ENCODE measurements at places on chromosomes 3 and 15. TPM values are rescaled to one million over a fixed set of nuclear protein-coding genes. Genes with fewer than 3 reads are reported as not detected.
A peak's percentile ranks its signal among the peaks of the same experiment; 100 is the strongest.

- DNase-seq = no peak
Measured at GRCh38 chr3:174862101-174862500, 3.0 kb downstream of the NAALADL2 start.

- DNase-seq = no peak
Measured at GRCh38 chr3:195767792-195768191, 43.9 kb downstream of the MUC4 start.

GRCh38 chr15:62833646-62834045, 208.9 kb upstream of the TPM1 start:
- no peak for DNase-seq

DNA sequence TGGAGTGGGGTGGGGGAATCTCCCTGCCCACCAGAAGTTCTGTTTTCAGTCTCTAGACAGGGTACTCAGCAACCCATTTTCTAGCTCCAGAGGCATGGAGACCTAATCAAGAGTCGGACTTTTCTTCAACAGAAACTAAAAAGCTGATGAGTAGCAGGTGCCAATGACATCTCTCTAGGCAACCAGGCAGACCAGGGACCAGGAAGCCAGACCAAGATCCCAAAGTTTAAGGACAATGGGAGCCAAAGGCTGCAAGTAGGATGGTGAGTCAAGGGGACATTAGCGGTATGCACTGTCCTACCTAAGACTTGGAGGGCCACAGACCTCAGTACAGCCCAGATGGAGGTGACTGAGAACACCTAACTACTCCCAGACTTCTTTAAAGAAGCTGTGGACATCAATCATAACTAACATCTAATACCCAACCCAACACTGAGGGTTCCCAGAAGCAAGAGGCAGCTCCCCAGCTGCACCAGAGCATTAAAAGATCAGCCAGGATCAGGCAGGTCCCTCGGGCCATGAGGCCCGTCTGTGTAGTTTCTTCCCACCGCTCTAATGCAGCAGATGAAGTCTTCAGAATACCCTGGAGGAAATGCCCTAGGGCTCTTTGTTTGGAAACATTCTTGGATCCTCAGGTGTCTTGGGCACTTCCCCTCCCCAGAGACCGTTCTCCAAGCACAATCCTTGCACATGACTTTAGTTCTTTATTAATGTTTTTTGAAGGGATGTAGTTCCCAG, 979 bp downstream of the CCDC71 start:
- no peak for DNase-seq

- peak; percentile 39 for DNase-seq
Measured at GRCh38 chr3:52774066-52774713, 3.2 kb upstream of the ITIH1 start.

DNA sequence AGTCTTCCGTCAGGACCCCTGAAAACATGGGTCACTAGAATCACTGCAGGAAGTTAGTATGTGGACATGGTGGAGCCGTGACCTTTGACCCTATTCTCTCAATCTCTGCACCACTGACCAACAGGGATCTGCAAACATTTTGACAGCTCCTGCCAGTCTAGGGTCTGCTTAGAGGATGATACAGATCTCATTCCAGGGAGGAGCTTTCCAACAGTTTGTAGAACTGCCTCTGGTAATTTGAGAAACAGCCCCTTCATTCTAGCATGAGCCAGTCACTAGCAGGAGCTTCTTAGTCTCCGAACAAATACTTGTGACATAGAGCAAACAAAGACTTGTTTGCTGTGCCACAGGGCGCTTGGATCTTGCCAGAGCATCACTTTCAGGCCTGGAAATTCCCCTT, 270.3 kb upstream of the CFAP20DC start:
- no peak for DNase-seq

DNA sequence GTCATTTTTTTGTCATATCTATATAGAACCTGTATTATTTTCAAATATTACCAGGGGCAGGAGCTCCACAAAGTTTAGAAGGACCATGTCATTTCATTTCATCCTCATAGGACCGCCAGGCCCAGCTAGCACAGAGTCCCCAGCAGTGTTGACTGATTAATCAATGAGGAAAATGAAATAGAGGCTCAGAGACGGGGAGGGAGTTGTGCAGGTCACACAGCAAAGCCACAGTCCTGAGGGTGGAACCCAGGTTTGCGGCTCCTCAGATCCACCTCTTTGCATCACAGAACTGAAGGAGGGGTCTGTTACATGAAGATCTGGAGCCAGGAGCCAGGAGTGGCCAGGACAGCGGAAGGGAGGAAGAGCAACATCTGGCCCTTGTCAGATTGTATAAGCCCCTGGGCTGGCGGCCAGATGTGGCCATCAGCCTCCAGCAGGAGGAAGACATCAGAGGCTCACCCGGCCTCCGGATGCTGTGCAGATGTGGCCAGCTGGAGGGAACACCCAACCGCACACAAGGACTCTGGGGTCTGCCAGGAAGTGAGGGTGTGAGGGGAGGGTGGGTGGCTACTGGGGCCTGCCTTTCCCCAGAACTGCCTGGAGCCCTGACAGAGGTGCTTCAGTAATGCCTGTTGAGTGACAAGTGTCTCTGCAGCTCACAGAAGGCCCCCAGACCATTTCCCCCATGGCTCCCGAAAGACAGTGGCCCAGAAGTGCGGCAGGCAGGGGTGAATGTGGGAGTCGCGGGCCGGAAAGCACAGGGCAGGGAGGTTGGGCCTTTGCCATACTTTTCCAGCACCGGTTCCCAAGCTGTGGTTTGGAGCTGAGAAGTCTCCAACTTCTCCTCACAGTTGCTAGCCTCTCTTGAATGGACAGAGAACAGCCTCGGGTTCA, 21.3 kb downstream of the EFCC1 start:
- no peak for DNase-seq

DNA sequence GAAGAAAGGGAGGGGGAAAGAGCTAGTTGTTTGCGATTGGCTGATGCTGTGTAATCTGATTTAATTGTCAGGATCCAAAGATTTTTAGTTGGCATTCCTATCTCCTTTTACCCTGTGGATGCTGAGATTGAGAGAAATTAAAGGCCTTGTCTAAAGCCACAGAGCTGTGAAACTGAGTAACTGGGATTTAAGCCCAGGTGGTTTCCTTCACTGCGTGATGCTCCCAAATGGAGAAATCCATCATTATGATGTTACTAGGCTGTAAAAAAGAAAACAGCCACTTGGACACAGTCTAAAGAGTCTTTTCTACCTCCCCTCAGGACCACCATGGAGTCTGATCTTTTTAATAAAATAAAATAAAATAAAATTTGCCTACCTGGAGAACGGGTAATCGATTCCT, 883.0 kb upstream of the NR2F2 start:
- DNase-seq = no peak

DNA sequence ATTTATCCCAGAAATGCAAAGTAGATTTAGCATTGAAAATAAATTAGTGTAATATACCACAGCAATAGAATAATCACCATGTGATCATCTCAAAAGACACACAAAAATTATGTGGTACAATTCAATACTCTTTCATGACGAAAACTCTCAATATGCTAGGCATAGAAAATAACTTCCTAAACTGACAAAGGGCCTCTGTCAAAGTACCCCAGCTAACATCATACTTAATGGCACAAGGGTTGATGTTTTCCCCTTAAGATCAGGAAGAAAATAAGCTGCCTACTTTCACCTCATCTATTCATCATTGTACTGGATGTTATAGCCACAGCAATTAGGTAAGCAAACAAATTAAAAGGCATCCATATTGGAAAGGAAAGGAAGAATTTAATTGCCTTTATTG, 22.7 kb upstream of the NIPA2 start:
- DNase-seq = no peak

DNA sequence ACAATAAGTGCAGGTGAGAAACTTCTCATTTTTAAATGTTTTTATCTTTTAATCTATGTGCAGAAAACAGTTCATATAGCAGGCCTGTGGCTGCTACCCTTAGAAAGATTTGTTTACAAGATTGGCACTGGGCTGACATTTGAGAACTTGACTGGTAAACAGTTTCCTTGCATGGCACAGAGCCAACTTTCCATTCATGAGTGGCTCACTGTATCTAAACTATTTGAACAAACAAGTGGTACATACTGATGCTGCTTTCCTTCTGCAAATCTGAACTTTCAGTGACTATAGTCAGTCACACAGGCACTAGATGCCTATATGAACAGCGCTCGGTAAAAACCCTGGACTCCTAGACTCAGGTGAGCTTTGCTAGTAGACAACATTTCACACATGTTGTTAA, 6.3 kb upstream of the GTPBP8 start:
- no peak for DNase-seq

DNA sequence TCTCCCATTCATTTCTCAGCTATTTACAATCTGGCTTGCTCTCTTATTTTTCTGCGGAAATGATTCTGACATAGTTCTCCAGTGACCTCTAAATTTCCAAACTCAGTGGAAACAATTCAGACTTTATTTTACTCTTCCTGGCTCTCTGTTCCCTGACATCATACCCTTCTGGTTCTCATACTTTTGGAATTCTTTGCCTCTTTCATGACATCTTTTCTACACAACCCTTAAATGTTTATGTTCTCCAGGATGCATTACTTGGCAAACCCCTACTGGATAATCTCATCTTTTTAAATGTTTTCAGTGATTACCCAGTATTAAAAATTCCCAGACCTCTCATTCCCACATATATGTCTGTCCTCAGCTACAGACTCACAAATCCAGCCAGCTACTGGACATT, 23.9 kb upstream of the PLSCR4 start:
- no peak for DNase-seq

- DNase-seq = no peak
Measured at GRCh38 chr3:57074135-57074534, 13.7 kb downstream of the SPATA12 start.

GRCh38 chr15:91919014-91919534, 65.6 kb downstream of the SLCO3A1 start:
- DNase-seq = no peak

- DNase-seq = no peak
Measured at GRCh38 chr3:17955411-17955810, 213.0 kb upstream of the TBC1D5 start.

DNA sequence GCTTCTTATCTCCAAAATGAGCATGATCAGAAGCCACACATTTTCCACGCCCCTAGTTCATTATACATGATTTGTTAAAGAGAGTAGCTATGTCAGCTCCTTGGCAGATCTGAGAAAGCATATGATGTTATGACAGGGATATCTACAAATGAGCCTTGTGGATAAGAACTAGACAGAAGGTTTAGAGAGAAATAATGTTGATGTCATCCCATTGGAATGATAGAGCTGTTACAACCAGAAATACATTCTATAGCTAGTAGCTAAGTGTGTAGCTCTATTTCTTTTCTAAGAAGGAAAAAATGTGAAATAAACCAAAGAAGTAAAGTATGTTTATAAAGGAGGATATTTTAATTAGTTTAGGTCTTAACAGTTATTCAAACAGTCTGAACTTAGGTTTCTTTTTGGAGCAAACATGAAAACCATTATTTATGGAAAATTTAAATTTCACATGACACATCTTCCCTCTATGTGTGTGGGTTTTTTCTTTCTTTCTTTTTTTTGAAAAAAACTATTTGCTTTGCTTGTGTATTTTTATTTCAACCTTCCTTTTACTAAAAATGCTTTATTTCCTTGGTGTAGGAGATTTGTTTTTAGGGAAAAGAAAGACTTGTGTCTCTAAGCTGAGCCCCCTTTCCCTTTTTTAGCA, 167.7 kb downstream of the GHSR start:
- DNase-seq = no peak

DNA sequence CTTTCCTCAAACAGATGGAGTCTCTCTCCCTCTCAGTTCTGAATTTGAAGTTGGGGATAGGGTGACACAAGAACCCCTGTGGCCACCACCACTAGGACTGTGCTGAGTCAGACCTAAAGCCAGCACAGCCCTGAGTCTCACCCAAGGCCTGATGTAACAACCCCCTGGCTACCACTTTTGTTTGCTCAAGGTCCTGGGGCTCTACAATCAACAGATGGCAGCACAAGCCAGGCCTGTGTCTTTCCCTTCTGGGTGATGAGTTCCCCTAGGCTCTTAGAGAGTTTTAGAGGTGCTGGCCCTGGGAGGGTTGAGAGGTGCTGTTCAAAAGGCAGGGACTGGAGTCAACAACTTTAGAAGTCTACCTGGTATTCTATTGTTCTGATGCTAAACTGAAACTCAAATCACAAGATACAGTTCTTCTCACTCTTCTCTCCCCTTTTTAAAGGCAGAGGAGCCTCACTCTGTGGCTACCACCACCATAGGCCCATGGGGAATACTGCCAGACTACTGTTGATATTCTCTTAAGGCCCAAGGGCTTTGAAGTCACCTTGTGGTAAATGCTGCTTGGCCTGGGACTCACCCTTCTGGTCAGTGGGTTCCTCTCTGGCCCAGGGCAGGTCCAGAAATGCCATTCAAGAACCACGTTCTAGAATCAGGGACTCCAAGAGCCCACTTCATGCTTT, 6.5 kb downstream of the OR5K4 start:
- no peak for DNase-seq

- no peak for DNase-seq
Measured at GRCh38 chr15:99110581-99111320, 5.9 kb downstream of the SYNM start.

GRCh38 chr15:96037584-96037983, 292.9 kb upstream of the NR2F2 start:
- no peak for DNase-seq

DNA sequence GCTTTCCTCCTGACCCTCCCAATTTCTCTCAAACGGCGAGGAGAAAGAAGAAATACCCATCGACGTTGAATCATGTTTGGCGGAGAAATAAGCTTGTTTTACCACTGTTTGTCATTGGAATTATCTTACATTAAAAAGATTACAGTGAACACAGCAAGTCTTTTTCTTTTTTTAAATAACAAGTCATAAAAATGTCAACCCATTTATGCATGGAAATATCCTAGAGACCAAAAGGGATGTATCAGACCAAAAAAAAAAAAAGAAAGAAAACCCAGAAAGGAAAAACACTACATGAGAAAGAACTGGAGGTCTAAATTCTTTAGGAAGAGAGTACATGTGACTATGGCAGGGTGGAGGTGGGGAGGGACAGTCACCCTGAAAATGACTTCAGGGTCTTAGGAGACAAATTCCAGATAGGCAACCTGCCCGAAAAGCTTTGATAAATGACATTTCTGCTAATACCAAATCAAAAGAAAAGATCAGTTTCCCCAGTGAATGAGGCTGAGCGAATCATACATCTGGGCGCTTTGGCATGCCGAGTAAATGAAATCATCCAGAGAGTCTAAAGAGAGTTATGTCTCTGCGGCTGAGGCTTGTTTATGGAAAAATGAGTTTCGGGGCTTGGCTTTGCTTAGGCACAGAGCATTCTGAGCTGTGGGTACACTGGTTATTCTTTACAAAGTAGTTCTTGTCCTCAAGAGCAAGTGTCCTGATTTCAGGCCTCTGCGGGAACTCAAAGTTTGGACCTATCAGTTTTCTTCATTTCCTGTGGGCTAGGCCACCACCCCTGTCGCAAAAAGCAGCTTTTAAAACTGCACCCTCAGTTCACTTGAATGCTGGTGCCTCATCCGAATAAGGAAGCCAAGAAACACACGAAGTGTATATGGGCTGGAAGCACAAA, 110.1 kb upstream of the TGFBR2 start:
- DNase-seq = peak; percentile 59

The SUSD5 gene
- 2.1 TPM for total RNA-seq

The SIN3A gene
- total RNA-seq = 93.6 TPM

The HHLA2 gene
- not detected for total RNA-seq

The SPG21 gene
- total RNA-seq = 108 TPM

The NDUFAF3 gene
- total RNA-seq = 122 TPM

The CHRD gene
- total RNA-seq = 16.8 TPM

The CDHR4 gene
- total RNA-seq = 0.62 TPM

The FAIM gene
- total RNA-seq = 13.7 TPM

The LYSMD2 gene
- 13.1 TPM for total RNA-seq

The CLDN1 gene
- total RNA-seq = 64.2 TPM

The ACAN gene
- total RNA-seq = 1.6 TPM

The NR1I2 gene
- total RNA-seq = 1.2 TPM
